Right renal pelvis (tissue), 4 donors: ENCODE measurements at places on chromosomes 3 and 15. TPM values are rescaled to one million over a fixed set of nuclear protein-coding genes. Genes with fewer than 3 reads are reported as not detected.

The GP9 gene
- 2.4 TPM for polyA plus RNA-seq

The NANOGP8 gene
- 0.16 TPM for polyA plus RNA-seq

The MEX3B gene
- polyA plus RNA-seq: 18.9 TPM

The ITIH1 gene
- polyA plus RNA-seq: 0.05 TPM

The LIPH gene
- polyA plus RNA-seq: 1.6 TPM

The HES1 gene
- 98.2 TPM for polyA plus RNA-seq

The PLSCR5 gene
- polyA plus RNA-seq: not detected

The SCN11A gene
- polyA plus RNA-seq: 0.97 TPM

The THUMPD3 gene
- 53.4 TPM for polyA plus RNA-seq

The DGKG gene
- 0.76 TPM for polyA plus RNA-seq

The CLDN16 gene
- polyA plus RNA-seq: 56.2 TPM

The FEZF2 gene
- not detected for polyA plus RNA-seq

The C15orf62 gene
- 2.8 TPM for polyA plus RNA-seq

The TMEM212 gene
- polyA plus RNA-seq: 0.09 TPM

The FSTL1 gene
- 549 TPM for polyA plus RNA-seq

The LDHAL6B gene
- 0.17 TPM for polyA plus RNA-seq

The ARGFX gene
- polyA plus RNA-seq: not detected

The RTP3 gene
- polyA plus RNA-seq: not detected

The GRAMD1C gene
- polyA plus RNA-seq: 22.1 TPM

The STAC gene
- polyA plus RNA-seq: 8.1 TPM

The SPATA12 gene
- polyA plus RNA-seq: not detected

The TGM5 gene
- polyA plus RNA-seq: not detected

The CDAN1 gene
- polyA plus RNA-seq: 16.8 TPM

The CLDN1 gene
- 73.5 TPM for polyA plus RNA-seq

The SYNM gene
- polyA plus RNA-seq: 2.2 TPM

The TM4SF4 gene
- polyA plus RNA-seq: 2.8 TPM

The PLSCR4 gene
- 24.9 TPM for polyA plus RNA-seq

The DPPA2 gene
- 1.2 TPM for polyA plus RNA-seq

The SOX14 gene
- polyA plus RNA-seq: not detected

The MAP6D1 gene
- polyA plus RNA-seq: 1.6 TPM

The GOLGA8G gene
- polyA plus RNA-seq: 0.26 TPM

The CCR2 gene
- 0.58 TPM for polyA plus RNA-seq

The COL7A1 gene
- polyA plus RNA-seq: 18.0 TPM

The SAMD7 gene
- polyA plus RNA-seq: not detected

The MYO5C gene
- polyA plus RNA-seq: 19.0 TPM

The DLL4 gene
- polyA plus RNA-seq: 9.8 TPM

The CYP1A2 gene
- polyA plus RNA-seq: 0.08 TPM

The TRPM1 gene
- 0.20 TPM for polyA plus RNA-seq

The TNNC1 gene
- 8.2 TPM for polyA plus RNA-seq

The MYO1E gene
- polyA plus RNA-seq: 169 TPM

The PAQR5 gene
- polyA plus RNA-seq: 34.8 TPM

The THSD4 gene
- 34.5 TPM for polyA plus RNA-seq

The ARF4 gene
- polyA plus RNA-seq: 272 TPM

The SLC28A1 gene
- polyA plus RNA-seq: 4.3 TPM

The DAPK2 gene
- 6.2 TPM for polyA plus RNA-seq

The RYR3 gene
- 7.2 TPM for polyA plus RNA-seq

The CEP152 gene
- 7.1 TPM for polyA plus RNA-seq

The SUSD5 gene
- polyA plus RNA-seq: 5.5 TPM

The UROC1 gene
- 0.07 TPM for polyA plus RNA-seq

The GOLGA8S gene
- polyA plus RNA-seq: 0.95 TPM

The TP63 gene
- polyA plus RNA-seq: 3.1 TPM

The TMC3 gene
- polyA plus RNA-seq: 0.10 TPM

The C3orf62 gene
- 12.0 TPM for polyA plus RNA-seq
